Stimulated activated CD8-positive, alpha-beta memory T cell treated with anti-CD3 and anti-CD28 coated beads, Interleukin-15, amount 100 ng/mL, for 24 hours (primary cell): ENCODE measurements at places on chromosomes 11 and 22.

DNA sequence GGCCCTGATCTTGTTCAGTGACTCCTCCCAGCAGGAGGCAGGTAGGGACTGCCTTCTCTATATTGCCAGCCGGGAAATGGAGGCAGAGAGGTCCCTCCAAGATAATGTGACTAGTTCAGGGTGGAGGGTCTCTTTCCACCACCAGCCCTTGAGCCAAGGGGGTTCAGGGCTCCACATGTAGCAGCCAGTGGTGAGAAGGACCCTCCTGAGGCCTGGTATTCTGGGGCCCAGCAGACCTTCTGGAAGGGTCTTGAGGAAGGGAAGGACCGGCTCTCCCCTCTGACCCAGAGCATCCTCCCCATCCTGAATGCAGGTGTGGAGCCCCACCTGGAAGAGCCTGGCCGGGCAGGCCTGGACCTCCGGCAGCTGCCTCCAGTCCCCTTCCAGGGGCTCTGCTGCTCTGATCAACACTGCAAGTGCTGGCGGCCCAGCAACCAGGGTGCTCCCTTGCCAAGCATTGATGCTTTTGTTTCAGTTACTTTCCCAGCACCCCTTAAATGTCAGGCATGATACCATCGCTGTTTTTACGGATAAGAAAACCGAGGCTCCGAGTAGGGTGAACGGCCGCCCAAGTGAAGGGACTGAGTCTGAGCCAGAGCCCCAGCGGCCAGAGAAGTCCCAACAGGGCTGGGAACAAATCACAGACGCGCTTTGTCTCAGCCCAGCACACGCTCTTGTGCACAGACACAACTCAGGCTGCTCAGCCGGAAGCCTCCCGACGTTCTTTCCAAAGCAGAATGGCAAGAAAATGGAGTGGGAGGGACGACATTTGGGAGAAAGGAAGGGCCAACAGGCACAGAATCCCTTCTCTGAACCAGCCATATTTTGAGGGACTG is 38.8 kb downstream of the DKK3 start:
- no peak for DNase-seq

- no peak for DNase-seq
Observed at GRCh38 chr11:105635466-105635865, 25.6 kb downstream of the GRIA4 start.

GRCh38 chr11:121996574-121996973 is 119.4 kb downstream of the BLID start:
- no peak for DNase-seq

GRCh38 chr11:118180300-118180703 is 3.9 kb upstream of the SCN2B start:
- DNase-seq = no peak

DNA sequence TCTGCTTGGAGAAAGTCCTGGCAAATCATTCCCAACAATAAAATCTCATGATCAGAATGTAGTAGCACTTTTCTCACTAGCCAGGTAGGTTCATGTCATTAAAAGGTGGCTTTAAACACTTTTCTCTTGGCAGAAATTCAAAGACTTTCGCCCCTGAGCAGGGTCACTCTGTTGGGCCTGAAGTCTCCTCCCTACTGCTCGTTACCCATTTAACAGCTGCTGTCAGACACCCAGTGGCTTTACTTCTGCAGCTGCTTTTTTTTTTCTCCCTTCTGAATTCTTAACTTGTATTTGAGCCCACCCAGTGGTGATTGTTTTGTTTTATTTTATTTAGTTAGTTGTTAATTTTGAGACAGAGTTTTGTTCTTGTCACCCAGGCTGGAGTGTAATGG is 25.0 kb downstream of the ARHGAP8 start:
- no peak for DNase-seq

DNA sequence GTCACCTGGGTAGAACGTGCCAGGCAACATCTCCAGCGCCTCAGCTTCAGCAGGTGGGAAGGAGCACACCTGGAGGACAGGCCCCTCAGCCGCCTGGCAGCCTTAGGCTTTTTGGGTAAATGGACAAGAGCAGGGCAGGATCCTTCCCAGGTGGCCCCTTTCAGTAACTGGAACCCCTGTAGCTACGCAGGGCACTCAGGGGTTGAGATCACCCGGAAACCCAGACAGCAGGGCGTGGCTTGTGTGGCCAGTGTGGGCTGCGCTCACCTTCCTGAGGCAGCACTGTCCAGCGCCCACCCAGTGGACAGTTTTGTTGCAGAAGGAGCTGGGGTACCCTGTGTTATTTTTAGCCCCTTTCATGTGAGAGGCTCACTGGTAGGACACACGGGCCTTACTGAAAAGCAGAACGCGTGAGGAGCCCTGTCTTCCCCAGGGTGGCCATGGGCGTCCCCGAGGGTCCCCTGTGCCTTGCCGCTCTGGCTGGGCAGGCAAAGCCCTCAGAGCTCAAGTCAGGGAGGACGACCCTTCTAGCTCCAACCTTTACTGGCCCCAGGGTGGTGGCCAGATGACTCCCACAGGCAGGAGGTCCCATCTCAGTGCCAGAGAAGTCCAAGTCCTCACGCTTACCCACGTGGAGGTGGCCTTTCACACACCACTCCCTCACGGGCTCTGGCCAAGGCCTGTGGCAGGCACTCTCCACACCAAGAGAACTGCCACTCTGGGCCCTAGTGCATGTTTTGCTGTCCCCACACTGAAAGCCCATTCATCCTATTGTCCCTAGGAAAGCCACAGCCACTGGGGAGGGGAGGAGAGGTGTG is 75.8 kb downstream of the CTTN start:
- DNase-seq = no peak

DNA sequence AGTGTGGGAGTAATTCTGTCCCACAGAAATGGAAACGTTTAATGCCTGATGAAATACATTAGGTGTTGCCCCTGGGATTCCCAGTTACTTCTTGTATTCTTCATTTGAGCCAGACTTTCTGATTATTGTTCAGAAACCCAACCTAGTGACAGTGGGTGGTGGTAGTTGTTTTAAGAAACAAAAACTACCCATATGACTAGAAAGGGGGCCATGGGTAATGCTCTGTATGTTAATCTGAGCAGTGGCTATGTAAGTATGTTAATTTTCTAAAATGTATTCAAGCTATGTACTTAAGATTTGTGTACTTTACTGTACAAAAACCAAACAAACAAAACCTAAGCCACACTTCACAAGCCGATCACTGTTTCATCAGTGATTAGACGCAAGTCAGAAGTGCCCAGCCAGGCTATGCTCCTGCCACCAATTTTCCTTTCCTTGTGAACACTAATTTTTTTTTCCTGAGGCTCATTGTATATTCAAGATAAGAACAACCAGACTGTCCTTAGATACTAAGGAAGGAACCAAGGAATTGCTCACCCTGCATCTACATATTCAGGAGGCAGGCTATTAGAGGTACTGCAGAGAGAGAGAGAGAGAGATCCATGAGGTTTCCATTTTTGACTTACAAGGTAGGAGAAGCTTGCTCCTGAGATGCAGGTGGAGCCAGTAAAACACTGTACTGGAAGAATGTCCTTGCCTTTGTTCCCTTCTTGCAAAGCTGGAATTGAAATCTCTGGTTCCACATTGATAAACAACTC is 122.7 kb downstream of the DBX1 start:
- no peak for DNase-seq

GRCh38 chr22:32780726-32781310 is 20.7 kb upstream of the TIMP3 start:
- DNase-seq = no peak

DNA sequence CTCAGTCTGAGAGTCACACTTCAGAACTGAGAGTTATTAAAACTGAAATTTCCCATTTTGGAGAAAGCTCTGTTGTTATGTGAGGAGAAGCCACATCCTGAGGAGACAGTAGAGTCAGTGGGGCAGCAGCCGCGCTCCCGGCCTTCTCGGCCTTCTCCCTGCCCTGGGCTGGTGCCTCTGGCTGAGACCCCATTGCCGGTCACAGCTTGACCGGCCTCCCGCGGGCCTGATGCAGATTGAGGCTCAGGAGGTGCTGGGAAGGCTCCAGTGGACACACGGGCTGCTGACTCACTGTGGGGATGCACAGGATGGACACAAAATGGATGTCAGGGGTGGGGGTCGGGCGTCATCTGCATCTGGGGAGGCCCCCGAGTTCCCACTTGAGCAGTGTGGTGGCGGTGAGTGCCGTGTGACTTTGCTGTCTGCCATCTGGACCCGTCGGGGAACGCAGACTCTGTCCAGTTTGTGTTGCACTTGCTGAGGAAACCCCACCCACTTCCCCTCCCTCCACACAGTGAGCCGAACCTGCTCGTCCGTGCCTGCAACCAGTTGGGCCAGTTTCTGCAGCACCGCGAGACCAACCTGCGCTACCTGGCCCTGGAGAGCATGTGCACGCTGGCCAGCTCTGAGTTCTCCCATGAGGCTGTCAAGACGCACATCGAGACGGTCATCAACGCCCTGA is 50.1 kb downstream of the MUC6 start:
- no peak for DNase-seq

DNA sequence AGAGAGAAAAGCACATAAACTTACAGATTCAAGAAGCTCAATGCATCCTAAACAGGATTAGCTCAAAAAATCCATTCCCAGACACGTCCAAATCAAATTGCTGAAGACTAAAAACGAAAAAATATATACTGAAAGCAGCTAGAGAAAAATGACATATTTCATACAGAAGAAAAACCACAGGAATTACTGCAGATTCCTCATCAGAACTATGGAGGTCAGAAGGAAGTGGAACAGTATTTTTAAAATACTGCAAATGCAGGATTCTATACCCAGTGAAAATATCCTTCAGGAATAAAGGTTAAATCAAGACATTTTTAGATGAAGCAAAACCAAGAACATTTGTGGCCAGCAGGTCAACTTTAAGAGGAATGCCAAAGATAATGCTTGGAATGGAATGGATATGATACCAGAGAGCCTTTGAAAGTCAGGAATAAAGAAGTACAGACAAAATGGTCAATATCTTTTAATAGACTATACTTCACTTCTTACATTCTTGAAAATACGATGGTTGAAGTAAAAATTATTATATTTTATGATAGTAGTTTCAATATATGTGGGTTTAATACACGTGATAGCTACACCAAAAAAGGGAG is 352.9 kb downstream of the CTTN start:
- DNase-seq = no peak

DNA sequence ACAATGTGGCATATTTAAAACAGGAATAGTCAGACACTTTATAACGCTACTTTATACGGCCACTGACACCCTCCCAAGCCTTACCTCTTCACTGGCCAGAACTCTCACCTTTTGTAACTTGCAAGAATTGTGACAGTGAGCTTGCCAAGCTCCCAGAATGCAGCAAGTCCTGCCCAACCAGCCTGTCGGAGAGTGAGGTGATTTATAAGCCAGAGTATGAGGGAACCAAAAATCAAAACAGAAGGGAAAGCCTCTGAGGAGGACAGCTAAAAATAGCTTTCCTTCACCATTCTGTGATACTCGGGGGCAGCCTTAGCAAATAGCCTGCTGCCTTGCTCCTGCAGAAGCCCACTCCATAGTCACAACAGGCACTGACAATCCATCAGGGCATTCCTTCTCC is 229.7 kb downstream of the FAM76B start:
- DNase-seq = no peak

- no peak for DNase-seq
Observed at GRCh38 chr11:100752371-100753171, 65.5 kb downstream of the ARHGAP42 start.

GRCh38 chr11:42049650-42050049 is 590.2 kb upstream of the LRRC4C start:
- no peak for DNase-seq

- DNase-seq = no peak
Observed at GRCh38 chr22:23264610-23265367, 84.5 kb downstream of the BCR start.

DNA sequence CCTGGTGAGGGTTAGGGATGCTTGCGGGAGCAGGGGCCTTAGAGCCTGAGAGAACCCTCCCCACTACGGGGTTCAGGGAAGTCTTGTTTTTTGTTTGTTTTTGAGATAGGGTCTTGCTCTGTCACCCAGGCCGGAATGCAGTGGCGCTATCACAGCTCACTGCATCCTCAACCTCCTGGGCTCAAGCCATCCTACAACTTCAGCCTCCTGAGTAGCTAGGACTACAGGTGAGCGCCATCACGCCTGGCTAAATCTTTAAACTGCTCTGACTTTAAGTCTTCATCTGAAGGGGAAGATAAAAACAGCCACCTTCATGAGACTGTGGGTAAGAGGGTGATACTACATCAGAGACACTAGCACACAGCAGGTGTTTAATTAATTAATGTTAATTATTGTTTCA is 28.5 kb downstream of the SERPIND1 start:
- DNase-seq = no peak

DNA sequence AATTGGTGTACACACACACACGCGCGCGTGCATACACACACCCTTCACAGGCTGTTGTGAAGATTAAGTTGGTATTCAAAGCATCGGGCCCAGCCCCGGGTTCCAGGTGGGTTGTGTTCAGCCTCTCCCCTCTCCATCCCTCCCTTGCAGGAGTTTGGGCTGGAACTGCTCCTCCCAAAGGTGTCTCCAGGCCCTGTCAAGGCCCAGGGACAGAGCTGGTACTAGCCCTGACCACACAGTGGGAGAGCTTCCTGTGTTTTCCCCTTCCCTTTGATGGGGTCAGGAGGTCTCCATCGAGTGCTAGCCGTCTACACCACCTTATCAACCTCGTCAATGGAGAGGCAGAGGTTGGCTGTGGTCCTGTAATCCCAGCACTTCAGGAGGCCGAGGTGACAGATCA is 36.5 kb upstream of the CSNK1E start:
- DNase-seq = no peak

GRCh38 chr22:23128269-23129108 is 13.3 kb downstream of the RSPH14 start:
- peak; percentile 48 for DNase-seq

- DNase-seq = no peak
Observed at GRCh38 chr11:8108421-8108820, 27.4 kb downstream of the TUB start.

- no peak for DNase-seq
Observed at GRCh38 chr11:128694618-128695481, 978 bp downstream of the FLI1 start.

DNA sequence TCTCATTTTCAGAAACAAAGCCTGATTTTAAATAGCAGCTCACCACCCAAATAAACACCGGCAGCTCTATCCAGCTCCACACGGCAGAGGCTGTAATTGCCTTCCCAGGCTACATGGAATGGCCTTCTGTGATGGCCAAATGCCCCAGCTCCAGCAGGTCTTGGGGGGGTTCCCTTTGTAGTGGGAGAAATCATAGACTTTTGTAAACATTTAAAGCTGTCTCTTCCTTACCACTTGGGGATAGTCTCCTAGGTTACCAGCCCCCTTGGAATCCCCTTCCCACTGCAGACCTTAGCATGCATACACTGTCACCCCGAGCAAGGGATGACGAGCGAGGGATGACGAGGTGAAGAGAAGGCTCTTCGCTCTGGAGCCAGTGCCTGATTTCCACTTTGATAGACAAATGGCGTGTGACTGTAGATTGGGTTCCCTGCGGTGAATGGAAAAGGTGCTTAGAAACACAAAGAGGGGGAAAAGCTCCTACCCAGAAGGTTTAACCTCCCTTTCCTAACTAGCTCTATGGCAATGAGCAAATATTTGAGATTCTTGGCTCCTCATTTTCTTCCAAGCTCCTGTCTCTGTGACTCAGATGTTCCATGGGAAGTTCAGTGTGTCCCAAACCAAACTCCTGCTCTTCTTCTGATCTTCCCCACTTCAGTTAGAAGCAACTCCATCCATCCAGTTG is 108.0 kb upstream of the CADM1 start:
- DNase-seq = no peak

GRCh38 chr22:29302402-29302680 is 4.1 kb upstream of the GAS2L1 start:
- no peak for DNase-seq
